ENCODE measurements at places on chromosomes 16 and 17. TPM values are rescaled to one million over a fixed set of nuclear protein-coding genes. Genes with fewer than 3 reads are reported as not detected.
A peak's percentile ranks its signal among the peaks of the same experiment; 100 is the strongest.

The CD300E gene
- total RNA-seq = 0.67 TPM

The HAP1 gene
- 0.08 TPM for total RNA-seq

The KIF2B gene
- not detected for total RNA-seq

The APPBP2 gene
- total RNA-seq = 19.9 TPM

The MT3 gene
- total RNA-seq = 3.0 TPM

The RBL2 gene
- 36.3 TPM for total RNA-seq

The ITGAX gene
- 5.9 TPM for total RNA-seq

The ITPRIPL2 gene
- total RNA-seq = 24.6 TPM

The EXOC3L1 gene
- 2.8 TPM for total RNA-seq

The CCL1 gene
- not detected for total RNA-seq

The KRT12 gene
- total RNA-seq = not detected

GRCh38 chr16:56753410-56753809, 23.5 kb downstream of the NUP93 start:
- DNase-seq = no peak

GRCh38 chr17:33012522-33013033, 20.9 kb downstream of the SPACA3 start:
- no peak for DNase-seq

- DNase-seq = no peak
Observed at GRCh38 chr17:48925251-48925990, 17.2 kb downstream of the UBE2Z start.

GRCh38 chr16:77308163-77308561, 109.0 kb downstream of the SYCE1L start:
- no peak for DNase-seq

DNA sequence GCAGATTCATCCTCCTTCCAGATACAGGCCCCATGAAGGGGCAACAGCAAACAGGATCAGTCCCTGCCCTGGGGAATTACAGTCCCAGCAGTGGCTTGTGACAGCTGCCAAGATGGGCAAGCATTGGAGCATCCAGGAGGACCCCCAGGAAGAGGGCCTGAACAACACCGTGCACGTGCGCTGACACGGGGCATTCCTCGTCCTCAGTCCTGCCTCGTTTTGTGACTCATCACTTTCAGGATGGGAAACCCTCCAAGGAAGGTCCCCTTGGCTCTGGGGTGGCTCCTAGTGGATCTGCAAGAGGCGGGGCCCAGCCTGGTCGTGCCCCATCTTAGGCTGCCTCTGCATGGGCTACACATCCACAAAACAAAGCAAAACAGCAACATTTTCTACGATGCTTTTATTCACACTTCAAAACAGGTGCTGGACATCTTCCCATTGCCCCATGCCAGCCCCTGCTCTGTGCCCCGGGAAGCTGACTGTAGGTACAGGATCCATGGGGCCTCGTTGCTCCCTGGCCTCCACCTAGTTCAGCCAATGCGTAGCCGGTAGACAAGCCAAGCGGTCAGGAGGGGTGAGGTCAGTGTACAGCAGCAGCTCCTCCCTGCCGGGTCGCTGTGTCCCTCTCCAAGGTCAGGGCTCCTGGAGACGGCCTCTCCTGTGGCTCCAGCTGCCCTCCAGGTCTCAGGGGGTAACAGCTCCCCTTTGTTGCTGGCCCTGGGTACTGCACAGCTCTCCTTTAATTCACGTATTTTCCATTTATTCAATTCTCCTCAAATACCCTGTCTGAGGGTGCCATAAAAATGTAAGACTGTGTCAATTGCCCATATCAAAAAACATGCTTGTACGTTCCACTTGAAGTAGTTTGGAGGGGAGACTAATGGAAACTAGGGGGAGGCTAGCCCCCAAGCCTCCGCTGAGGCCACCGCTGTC, 32.2 kb downstream of the ACTG1 start:
- DNase-seq = no peak

GRCh38 chr16:67247192-67248072, at the start of gene FHOD1:
Gene FHOD1, minus strand, starts transcription at chr16:67247481. Its CDS starts 71 bp downstream, at chr16:67247410.
- DNase-seq = peak; percentile 100

- DNase-seq = no peak
Observed at GRCh38 chr17:81241648-81242420, 2.7 kb downstream of the NDUFAF8 start.

DNA sequence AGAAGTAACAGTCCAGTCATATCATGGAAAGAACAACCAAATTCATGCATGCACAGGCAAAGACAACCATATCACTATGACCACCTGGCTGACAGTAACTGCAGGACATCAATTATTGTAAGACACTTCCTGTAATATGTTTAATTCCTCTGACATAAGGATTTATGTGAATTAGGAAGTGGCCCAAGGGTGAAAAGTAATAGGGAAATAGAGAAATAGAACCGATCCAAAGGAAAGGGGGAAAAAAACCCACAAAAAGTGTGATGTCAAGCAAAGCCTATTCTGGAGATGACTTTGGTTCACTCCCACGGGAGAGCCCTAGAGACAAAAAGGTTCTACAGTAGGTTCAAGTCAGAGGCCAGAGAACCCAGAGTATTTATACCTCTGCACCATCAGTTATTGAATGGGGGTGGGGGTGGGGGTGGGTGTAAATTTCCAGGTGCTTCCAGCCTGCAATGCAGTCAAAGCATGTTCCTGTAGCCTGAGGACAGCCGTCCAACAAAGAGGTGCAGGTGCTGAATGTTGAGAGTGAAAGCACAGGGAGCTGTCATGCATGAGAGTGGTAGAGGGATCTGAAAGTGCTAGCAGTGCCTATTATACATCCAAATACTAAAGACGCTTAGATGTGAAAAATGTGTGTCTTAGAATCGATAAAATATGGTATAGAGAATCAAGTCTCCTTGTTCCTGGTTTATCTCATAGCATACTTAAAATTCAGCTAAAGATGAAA, 95.6 kb upstream of the HLF start:
- no peak for DNase-seq

DNA sequence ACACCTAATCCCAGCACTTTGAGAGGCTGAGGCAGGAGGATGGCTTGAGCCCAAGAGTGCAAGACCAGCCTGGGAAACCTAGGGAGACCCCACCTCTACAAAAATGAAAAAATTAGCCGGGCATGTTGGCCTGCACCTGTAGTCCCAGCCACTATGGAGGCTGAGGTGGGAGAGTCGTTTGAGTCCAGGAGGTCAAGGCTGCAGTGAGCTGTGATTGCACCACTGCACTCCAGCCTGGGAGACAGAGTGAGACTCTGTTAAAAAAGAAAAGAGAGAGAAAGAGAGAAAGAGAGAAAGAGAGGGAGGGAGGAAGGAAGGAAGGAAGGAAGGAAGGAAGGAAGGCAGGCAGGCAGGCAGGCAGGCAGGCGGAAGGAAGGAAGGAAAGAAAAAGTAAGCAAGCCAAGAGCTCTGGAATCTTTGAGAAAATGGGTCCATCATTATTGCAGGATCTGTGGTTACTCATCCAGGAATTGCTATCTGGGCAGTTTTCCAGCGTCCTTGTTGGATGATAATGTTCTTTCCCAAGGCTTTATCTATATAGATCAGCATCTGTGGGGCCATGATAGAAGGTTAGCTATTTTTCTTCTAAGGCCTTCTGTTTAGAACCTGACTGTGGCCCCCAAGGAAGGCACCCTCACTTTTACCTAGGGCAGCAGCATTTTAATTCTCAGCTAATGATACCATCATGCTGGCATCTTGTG, 533.2 kb upstream of the CDH5 start:
- DNase-seq = no peak

DNA sequence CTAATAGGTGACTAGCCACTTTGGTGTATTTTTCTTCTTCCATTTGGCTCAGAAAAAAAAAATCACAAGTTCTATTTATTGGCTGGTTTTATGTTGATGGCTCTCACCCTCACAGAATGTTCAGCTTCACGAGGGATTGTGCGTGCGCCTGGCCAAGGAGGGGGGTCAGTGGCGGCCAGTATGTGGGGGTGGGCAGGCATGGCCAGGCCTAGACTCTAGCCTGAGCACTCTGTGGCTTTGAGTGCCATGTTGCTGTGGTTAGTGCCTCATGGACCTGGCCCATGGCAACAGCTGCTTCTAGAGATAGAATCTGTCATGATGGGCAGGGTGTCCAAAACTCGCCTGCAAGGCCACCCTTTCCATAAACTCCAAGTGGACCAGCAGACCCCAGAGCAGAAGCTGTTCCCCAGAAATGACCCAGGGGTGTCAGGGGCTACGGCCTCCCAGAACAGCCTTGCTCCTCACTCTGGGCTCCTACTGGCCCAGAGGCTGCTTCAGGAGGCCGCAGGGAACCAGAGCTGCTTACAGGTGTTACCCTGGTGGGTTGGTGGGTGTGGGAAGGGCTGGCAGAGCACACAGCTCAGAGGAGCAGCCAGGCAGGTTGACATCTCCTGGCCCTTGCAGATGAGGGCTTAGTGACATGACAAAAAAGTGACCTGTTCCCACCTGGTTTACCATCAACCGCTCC, 124.9 kb downstream of the SOCS1 start:
- DNase-seq = no peak

GRCh38 chr17:46092991-46093390, 93.9 kb downstream of the STH start:
- DNase-seq = no peak

GRCh38 chr17:4946312-4946976, 1.9 kb downstream of the PFN1 start:
- no peak for DNase-seq

- DNase-seq = no peak
Observed at GRCh38 chr17:39738983-39739884, 1.5 kb downstream of the GRB7 start.

DNA sequence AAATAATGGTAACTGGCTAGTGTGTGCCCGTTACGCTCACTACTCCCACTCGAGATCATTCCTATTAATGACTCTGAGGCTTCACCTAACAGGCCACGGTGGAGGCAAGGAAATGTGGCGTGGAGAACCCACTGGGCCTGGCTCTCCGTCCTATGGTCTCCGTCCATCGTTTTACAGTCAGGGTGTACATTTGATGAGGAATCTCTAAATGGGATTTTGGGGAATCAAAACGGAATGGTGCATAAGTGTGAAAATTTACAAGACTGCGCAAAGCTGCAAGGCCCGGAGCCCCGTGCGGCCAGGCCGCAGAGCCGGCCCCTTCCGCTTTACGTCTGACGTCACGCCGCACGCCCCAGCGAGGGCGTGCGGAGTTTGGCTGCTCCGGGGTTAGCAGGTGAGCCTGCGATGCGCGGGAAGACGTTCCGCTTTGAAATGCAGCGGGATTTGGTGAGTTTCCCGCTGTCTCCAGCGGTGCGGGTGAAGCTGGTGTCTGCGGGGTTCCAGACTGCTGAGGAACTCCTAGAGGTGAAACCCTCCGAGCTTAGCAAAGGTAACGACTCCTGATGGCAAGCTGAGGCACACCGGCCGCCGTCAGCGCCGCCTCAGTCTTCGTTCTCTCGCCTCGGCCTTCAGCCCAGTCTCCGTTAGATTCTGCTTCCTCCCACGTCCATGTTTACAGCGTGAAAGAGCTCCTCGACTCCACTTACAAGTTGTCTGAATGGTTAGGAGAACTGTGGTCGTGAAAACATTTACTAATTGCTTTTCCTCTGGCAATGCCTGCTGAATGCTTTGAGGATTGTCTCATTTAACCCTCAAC, at the start of gene RAD51C:
Gene RAD51C, plus strand, starts transcription at position 364 of the 817 bp plus-strand sequence. Its CDS starts 42 bp downstream, at position 406.
- peak; percentile 93 for DNase-seq

GRCh38 chr16:22633799-22634198, 123.1 kb downstream of the NPIPB5 start:
- DNase-seq = no peak

DNA sequence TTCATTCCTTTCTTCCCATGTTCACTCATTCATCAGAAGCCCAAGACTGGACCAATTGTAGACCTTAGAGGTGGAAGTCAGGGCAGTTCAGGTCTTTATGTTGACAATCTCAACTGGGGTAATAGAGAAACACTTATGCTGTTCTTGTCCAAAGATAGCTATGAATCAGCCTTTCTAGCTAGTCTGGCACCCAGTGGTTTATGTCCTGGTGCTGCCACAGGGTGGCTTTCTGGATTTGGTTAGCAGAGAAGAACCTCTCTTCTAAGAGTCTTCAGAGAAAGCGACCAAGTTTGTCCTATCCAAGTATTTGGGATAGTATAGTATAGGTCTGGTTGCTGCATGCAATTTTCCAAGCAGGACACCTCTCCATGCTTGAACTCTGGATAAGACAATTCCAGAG, 83.3 kb downstream of the NOG start:
- DNase-seq = no peak

DNA sequence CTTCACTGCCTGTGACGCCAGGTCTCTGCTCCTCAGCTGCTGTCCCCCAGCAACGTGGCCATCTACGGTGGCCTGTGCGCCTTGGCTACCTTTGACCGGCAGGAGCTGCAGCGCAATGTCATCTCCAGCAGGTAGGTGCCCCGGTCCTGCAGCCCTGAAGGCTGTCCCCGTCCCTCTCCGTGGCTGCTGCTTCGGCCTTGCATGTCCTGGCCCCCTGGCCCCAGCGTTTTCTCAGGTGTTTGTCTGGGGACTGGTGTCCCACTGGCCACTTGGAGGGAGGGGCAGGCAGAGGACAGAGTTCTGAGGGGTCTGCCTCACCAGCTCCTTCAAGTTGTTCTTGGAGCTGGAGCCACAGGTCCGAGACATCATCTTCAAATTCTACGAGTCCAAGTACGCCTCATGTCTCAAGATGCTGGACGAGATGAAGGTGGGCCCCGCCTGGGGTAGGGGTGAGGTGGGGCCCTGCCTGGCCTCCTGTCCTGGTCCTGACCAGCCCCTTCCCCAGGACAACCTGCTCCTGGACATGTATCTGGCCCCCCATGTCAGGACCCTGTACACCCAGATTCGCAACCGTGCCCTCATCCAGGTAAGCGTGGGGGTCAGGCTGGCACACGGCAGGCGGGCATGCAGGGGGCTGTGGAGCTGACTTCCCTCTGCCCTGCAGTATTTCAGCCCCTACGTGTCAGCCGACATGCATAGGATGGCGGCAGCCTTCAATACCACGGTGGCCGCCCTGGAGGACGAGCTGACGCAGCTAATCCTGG, 4.4 kb downstream of the GPS1 start:
- no peak for DNase-seq

DNA sequence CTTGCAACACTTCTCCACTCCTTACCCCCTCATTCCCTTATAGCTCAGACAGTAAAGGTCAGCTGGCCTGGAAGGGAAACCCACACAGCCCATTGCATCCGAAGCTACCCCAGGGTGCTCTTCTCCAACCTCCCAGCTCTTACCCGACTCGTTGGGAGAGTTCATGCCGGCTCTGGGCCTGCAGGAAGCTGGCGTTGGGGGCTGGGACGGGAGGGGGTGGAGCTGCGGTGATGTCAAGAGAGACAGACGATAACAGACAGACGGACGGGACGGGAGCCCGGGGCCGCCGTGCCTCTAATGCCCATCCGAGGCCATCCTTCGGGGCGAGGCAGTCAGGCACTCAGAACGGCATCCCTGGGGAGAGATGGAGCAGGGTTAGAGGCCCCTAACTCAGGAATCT, 6.1 kb downstream of the HDAC5 start:
- no peak for DNase-seq

GRCh38 chr16:4361033-4361943, 10.2 kb upstream of the PAM16 start:
- no peak for DNase-seq

GRCh38 chr17:47621293-47622179, 28.2 kb upstream of the KPNB1 start:
- peak; percentile 76 for DNase-seq
